Cardiac muscle cell (in vitro differentiated cells and primary cell): ENCODE measurements at places on chromosomes 3 and 15. TPM values are rescaled to one million over a fixed set of nuclear protein-coding genes. Genes with fewer than 3 reads are reported as not detected.
A peak's percentile ranks its signal among the peaks of the same experiment; 100 is the strongest.

GRCh38 chr3:31862666-31863279, 118.3 kb downstream of the OSBPL10 start:
- H3K27ac ChIP-seq, result no peak overlapping the region
- no peak overlapping the region for H3K4me3 ChIP-seq
- no peaks in the 10 kb centered on the region for H3K4me1 ChIP-seq
- H3K36me3 ChIP-seq, result no peaks in the 10 kb centered on the region
- DNase-seq, result no peak

DNA sequence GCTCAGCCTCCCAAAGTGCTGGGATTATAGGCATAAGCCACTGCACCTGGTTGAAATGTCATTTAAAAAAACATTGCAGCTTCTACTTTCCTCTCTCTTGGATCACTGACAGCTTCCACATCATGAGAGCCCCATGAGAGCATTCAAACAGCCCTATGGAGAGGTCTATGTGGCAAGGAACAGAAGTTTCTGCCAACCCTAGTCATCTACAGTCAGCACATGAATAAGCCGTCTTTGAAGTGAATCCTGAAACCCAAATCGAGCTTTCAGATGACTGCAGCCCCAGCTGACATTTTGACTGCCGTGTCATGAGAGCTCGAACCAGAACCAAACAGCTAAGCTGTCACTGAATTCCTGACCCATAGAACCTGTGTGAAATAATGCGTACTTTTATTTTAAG, 39.8 kb downstream of the CD200R1L start:
- no peaks in the 10 kb centered on the region for H3K36me3 ChIP-seq
- no peak for DNase-seq
- no peaks in the 10 kb centered on the region for H3K27me3 ChIP-seq
- H3K4me3 ChIP-seq, result no peak overlapping the region
- H3K27ac ChIP-seq, result no peak overlapping the region

- H3K4me3 ChIP-seq, result no peak overlapping the region
- H3K27me3 ChIP-seq, result no peaks in the 10 kb centered on the region
- no peaks in the 10 kb centered on the region for H3K36me3 ChIP-seq
- no peaks in the 10 kb centered on the region for H3K4me1 ChIP-seq
Measured at GRCh38 chr15:48533982-48534381, 111.5 kb downstream of the FBN1 start.

GRCh38 chr3:18988614-18989229, 159.6 kb upstream of the KCNH8 start:
- DNase-seq, result peak; percentile 28
- H3K27me3 ChIP-seq, result no peaks in the 10 kb centered on the region
- H3K36me3 ChIP-seq, result no peaks in the 10 kb centered on the region

DNA sequence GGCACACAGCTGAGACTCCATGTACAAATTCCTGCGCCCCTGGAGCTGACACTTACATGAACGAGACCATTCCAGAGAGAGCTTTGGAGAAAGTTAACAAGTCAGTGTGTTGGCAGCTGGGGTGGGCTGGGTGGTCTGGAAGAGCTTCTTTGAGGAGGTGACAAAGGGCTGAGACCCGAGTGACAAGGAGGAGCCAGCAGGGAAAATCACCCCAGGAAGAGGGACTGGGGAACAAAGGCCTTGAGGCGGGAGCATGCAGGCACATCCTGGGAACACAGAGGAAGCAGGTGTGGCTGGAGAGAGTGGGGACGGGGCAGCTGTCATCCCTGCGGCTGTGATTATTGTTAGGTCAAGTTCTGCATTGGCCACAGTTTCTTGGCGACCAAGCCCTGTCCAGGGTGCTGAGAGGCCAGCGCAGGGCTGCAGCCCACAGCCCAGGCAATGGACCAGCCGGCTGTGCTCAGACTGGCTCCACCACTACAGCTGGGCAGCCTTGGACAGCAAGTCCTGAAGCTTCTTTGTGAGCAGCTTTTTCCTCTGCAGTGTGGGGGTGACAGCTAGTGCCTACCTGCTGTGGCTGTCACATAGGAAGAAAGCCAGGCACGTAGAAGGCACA, 34.2 kb upstream of the PRR23E start:
- no peak overlapping the region for H3K4me3 ChIP-seq
- DNase-seq, result peak; percentile 83
- no peaks in the 10 kb centered on the region for H3K36me3 ChIP-seq
- H3K27me3 ChIP-seq, result peaks cover 2% of the 10 kb centered on the region
- H3K4me1 ChIP-seq, result no peaks in the 10 kb centered on the region

PLAAT1 gene
- total RNA-seq, result 35.4 and 44.1 TPM in 2 replicates

GRCh38 chr3:69848113-69848512, 108.8 kb downstream of the MITF start:
- H3K27me3 ChIP-seq, result no peaks in the 10 kb centered on the region
- no peak overlapping the region for H3K4me3 ChIP-seq
- H3K4me1 ChIP-seq, result peaks cover 10% of the 10 kb centered on the region
- no peaks in the 10 kb centered on the region for H3K36me3 ChIP-seq
- DNase-seq, result no peak

GRCh38 chr3:194312743-194313281, 38.3 kb downstream of the CPN2 start:
- no peaks in the 10 kb centered on the region for H3K27me3 ChIP-seq
- no peaks in the 10 kb centered on the region for H3K36me3 ChIP-seq
- peaks cover 29% of the 10 kb centered on the region for H3K4me1 ChIP-seq
- H3K27ac ChIP-seq, result no peak overlapping the region
- DNase-seq, result peak; percentile 42

GOLGA6L22 gene
- not detected in 2 replicates for total RNA-seq

CCR3 gene
- total RNA-seq, result not detected in 2 replicates

- H3K4me3 ChIP-seq, result no peak overlapping the region
- no peak overlapping the region for H3K27ac ChIP-seq
- H3K27me3 ChIP-seq, result no peaks in the 10 kb centered on the region
- DNase-seq, result no peak
Measured at GRCh38 chr3:28068342-28068741, 173.1 kb upstream of the CMC1 start.

DNA sequence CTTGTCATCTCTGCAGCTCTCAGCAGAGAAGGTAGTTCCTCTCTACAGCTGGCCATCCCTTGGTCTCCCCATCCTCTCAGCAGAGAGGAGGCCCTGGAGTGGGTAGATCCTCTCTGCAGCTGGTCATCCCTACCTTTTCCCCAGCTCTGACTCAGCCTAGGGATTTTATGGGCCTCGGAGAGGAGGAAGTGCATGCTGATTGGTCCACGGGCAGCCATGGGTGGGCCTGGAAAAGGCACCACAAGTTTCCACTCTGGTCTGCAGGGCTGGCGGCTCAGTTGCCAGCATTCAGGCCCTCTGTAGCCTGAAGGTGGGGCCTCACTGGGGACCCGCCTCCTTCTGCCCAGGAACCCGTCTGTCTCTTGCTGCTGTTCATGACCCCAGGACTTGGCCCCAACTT, 36.9 kb downstream of the NR1D2 start:
- H3K4me3 ChIP-seq, result no peak overlapping the region
- no peaks in the 10 kb centered on the region for H3K4me1 ChIP-seq
- no peaks in the 10 kb centered on the region for H3K27me3 ChIP-seq

GRCh38 chr3:149151843-149152242, 22.4 kb downstream of the HPS3 start:
- no peak for DNase-seq
- H3K4me3 ChIP-seq, result no peak overlapping the region
- no peaks in the 10 kb centered on the region for H3K27me3 ChIP-seq
- no peak overlapping the region for H3K27ac ChIP-seq

DNA sequence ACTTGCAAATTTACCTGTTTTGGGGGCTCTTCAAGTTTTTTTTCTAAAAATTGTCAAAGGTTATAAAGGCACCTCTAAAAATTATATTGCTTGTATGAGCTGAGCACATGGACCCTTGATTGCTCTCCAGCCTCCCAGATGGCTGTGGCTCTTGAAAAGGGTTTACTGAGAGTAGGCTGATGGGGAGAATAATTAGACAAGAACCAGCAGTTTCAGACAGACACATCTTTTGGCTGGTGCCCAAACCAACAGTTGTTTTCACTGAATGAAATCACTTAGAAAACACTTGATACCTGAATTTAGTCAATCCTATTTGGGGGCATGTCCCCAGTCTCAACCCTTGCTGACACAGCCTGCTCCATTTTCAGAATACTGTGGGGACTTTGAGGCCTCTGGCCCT, 217.6 kb downstream of the KBTBD8 start:
- no peak overlapping the region for H3K4me3 ChIP-seq
- no peaks in the 10 kb centered on the region for H3K4me1 ChIP-seq
- H3K27ac ChIP-seq, result no peak overlapping the region
- H3K36me3 ChIP-seq, result no peaks in the 10 kb centered on the region
- H3K27me3 ChIP-seq, result no peaks in the 10 kb centered on the region
- DNase-seq, result no peak

DNA sequence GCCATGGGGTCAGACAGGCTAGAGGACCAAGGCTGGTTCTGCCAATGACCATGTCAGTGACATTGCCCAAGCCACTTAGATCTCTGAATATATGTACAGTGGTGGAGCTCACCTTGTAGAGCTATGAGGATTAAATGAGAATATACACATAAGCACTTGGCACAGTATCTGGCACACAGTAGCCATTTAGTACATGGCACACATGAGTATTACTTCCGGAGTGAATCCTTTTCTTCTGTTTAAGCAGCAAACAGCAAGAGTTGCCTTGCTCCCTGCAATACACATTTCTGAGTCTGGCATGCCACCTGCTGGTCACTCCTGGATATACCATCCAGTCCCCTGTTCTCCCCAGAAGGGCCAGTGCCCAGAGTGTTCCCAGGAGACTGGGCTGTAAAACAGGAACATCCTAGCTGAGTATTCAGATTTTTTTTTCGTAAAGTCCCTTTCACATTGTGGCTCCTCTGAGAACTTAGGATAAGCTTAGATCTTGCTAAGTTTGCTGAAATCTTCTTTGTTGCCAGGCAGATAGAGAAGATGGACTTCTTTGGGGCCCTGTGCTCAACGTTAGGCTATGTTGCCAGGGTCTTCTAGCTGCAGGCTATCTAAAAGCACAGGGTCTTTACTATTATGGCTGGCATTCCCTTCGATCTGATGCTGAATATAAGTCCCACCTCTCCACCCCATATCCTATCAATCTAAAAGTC, 203.4 kb downstream of the ADAMTS9 start:
- no peaks in the 10 kb centered on the region for H3K4me1 ChIP-seq
- no peak overlapping the region for H3K27ac ChIP-seq
- no peak overlapping the region for H3K4me3 ChIP-seq

DNA sequence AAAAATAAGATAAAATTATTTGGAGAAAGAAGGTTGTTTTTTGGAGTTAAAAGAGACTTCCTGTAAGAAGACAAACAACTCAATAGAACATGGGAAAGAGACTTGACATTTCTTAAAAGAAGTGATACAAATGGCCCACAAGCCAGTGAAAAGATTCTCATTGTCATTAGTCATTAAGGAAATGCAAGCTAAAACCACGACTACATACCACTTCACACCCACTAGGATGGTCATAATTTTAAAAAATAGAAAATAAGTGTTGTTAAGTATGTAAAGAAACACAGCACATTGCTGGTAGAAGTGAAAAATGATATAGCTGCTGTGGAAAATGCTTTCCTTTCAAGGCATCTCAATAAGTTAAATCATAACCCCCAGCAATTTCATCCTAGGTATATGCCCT, 44.4 kb upstream of the GK5 start:
- no peaks in the 10 kb centered on the region for H3K36me3 ChIP-seq
- H3K27ac ChIP-seq, result no peak overlapping the region
- H3K27me3 ChIP-seq, result no peaks in the 10 kb centered on the region
- no peak for DNase-seq
- H3K4me1 ChIP-seq, result no peaks in the 10 kb centered on the region
- H3K4me3 ChIP-seq, result no peak overlapping the region

GRCh38 chr3:21803604-21804003, 52.6 kb upstream of the ZNF385D start:
- no peaks in the 10 kb centered on the region for H3K36me3 ChIP-seq
- no peak overlapping the region for H3K27ac ChIP-seq
- DNase-seq, result no peak
- no peaks in the 10 kb centered on the region for H3K27me3 ChIP-seq

GRCh38 chr15:99542828-99543227, 23.0 kb upstream of the MEF2A start:
- DNase-seq, result no peak
- H3K27me3 ChIP-seq, result no peaks in the 10 kb centered on the region
- H3K27ac ChIP-seq, result no peak overlapping the region
- H3K36me3 ChIP-seq, result no peaks in the 10 kb centered on the region

ALG1L2 gene
- not detected in 2 replicates for total RNA-seq

DNA sequence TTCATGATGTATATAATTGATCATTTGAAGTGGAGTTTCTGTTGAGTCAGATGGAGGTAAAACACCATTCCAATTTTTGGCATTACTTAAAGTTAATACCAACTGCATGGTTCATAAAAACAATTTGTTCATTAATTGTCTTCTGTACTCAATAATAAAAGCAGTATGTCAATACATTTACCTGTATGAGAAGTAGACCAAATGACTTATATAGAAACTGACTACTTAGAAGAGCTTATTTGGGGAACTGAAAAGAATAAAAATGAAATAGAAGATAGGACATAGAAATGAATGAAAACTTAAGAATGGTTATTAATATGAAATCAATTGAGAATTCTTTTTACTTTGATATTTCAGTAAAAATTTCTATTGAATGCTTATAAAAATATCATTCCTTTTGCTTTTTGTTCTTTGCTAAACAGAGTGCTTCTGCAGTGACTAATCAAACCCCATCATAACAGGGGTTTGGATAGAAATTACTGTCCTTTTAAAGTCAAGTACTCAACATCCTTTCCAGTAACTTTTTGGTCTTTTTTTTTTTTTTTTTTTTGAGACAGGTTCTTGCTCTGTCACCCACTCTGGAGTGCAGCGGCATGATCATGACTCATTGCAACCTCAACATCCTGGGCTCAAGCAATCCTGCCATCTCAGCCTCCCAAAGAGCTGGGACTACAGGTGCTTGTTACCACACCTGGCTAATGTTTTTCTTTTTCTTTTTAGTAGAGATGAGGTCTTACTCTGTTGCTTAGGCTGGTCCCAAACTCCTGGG, 6.5 kb upstream of the CRYBG3 start:
- no peak for DNase-seq
- H3K4me3 ChIP-seq, result no peak overlapping the region
- no peaks in the 10 kb centered on the region for H3K4me1 ChIP-seq
- H3K27ac ChIP-seq, result no peak overlapping the region
- peaks cover 8% of the 10 kb centered on the region for H3K27me3 ChIP-seq

GRCh38 chr3:167684388-167684993, 30.7 kb upstream of the WDR49 start:
- H3K4me1 ChIP-seq, result no peaks in the 10 kb centered on the region
- no peak overlapping the region for H3K27ac ChIP-seq
- peak; percentile 70 for DNase-seq
- H3K27me3 ChIP-seq, result no peaks in the 10 kb centered on the region
- peaks cover 18% of the 10 kb centered on the region for H3K36me3 ChIP-seq
- H3K4me3 ChIP-seq, result no peak overlapping the region

TMCO5A gene
- total RNA-seq, result not detected in 2 replicates

- no peaks in the 10 kb centered on the region for H3K36me3 ChIP-seq
- no peak for DNase-seq
- H3K4me3 ChIP-seq, result no peak overlapping the region
- H3K27ac ChIP-seq, result peak overlapping the region; percentile 76
- peaks cover 13% of the 10 kb centered on the region for H3K4me1 ChIP-seq
Measured at GRCh38 chr15:64574301-64575017, 114.1 kb downstream of the ZNF609 start.

PSTPIP1 gene
- total RNA-seq, result 0.63 TPM in 1 of 2 replicates, not detected in the other
